ENCODE measurements at places on chromosomes 5 and 9.

DNA sequence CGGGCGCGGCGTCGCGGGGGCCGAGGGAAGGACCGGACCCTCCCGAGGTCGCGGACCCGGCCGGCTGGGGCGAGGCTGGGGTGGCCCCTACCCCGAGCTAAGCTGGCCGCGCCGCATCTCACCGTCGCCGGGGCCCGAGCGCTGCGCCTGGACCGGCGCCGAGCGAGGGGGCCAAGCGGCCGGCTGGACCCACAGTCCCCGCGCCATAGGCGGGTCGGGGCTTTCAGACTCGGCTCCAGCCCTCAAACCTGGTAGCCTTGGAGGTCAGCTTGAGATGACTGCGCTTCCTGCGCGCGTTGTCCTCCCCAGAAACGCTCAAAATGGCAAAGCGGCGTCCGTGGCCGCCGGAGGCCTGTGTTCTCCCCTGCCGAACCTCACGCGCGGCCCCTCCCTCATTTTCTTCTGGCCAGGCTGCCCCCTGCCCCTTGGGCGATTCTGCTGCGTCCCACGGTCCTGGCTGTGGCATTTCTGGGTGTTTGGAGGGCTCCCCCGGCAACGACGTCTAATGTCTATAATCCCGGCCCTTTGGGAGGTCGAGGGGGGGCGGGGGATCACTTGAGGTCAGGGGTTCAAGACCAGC is 8.7 kb upstream of the GRIN1 start:
- no peak for DNase-seq

GRCh38 chr9:124164811-124165210 is 92.9 kb upstream of the NEK6 start:
- DNase-seq, result no peak

- DNase-seq, result no peak
Observed at GRCh38 chr5:79133121-79133656, 21.6 kb downstream of the BHMT start.

- DNase-seq, result no peak
Observed at GRCh38 chr9:20144197-20144596, 355.4 kb upstream of the SLC24A2 start.

- no peak for DNase-seq
Observed at GRCh38 chr5:11719888-11720481, 184.3 kb downstream of the CTNND2 start.

GRCh38 chr5:156981481-156981880 is 18.5 kb upstream of the TIMD4 start:
- DNase-seq, result no peak

DNA sequence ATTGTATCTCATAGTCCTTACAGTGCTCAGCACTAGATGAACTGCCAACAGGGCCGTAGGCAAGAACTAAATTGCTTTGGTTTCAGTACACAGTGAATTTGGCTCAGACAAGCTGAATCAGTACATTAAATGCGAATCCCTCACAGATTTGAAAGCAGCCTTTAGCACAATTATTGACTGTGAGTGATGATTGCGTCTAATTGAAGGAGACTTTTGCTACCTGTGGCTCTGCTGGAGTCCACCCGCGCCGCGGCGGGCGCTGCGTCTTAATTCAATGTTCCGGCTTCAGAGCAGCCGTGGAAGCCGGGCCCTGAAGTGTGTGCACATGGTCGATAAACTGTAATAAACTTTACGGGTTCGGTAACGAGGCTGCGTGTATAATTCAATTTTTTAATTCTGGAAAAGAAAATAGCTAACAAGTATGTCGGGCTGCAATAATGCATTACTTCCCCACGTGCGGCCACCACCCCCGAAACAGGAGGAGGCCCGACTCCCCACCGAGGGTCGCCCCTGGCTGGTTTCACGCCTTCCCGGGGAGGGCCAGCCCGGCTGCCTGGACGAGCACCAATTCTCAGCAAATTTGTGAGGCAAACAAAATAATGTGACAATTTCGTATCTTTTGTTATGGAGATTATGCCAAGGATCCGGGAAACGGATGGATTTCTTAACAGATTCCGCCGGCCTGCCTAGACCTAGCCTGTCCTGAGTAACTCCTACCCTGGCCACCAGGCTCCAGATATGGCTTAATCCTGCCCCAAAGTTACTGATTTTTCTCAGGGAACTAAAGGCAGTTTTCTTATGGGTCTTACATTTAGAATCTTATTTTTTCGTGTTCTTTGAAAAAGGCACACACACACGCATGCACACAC is 269.4 kb upstream of the IRX1 start:
- no peak for DNase-seq

All from activated CD8-positive, alpha-beta memory T cell treated with anti-CD3 and anti-CD28 coated beads, Interleukin-2, amount 10 ng/mL, durations not matched to agents 7 days and 5 days (primary cell).